HCT116 (cell line): ENCODE measurements at places on chromosomes 16 and 17. TPM values are rescaled to one million over a fixed set of nuclear protein-coding genes. Genes with fewer than 3 reads are reported as not detected.

GRCh38 chr17:2253362-2253761 lies 50.2 kb downstream of the SMG6 start:
- no peak overlapping the region for H3K4me3 ChIP-seq
- H3K27ac ChIP-seq: no peak overlapping the region
- no peaks in the 10 kb centered on the region for H3K4me1 ChIP-seq

- DNase-seq: no peak
- no peaks in the 10 kb centered on the region for H3K4me1 ChIP-seq
- H3K36me3 ChIP-seq: no peaks in the 10 kb centered on the region
- no peak overlapping the region for H3K27ac ChIP-seq
- no peak overlapping the region for H3K4me3 ChIP-seq
- H3K27me3 ChIP-seq: no peaks in the 10 kb centered on the region
These were observed 51.9 kb upstream of the ENPP7 start for GRCh38 chr17:79678736-79679255.

DNA sequence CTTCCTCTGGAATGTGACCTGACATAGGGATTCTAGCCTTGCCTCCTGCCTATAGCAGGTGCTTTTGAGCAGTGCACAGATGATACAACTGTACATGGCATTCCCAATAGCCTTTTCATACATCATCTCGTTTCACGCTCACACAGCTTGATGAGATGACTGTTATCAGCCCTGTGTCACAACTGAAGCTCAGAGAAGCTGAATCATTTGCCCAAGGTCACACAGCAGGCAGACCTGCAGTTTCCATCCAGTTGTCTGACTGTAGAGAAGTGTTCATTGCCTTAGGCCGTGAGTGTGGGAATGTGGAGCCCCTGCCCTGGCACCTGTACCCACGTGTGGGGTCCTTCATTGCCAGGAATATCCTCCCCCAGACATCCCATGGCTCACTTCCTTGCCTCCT lies 20.1 kb downstream of the WFDC1 start:
- no peak overlapping the region for H3K4me3 ChIP-seq
- no peaks in the 10 kb centered on the region for H3K36me3 ChIP-seq
- H3K4me1 ChIP-seq: peaks cover 15% of the 10 kb centered on the region
- H3K27ac ChIP-seq: no peak overlapping the region
- H3K27me3 ChIP-seq: no peaks in the 10 kb centered on the region

DNA sequence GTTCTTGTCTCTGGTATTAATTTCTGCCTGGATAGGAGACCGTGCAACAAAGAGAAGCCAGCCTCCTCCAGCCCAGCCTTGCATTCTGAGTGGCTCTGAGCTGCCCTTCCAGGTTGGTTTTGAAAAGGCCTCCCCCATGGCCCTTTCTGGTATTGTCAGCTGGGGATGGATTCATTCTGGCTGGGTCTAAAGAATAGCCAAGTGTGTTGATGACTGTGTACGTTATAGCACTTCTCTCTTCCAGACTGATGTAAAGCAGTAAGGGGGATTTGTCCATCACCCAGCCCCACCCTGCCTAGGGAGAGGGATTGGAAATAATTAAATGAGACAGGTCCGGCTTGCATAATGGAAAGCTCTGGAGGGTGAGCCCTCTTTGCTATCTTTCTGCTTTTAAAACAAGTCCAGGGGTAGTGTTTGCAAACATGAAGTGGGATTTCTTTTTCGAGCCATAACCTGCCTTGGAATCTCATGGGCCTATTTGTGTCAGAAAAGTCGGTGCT lies 146.4 kb downstream of the MSI2 start:
- no peak overlapping the region for H3K27ac ChIP-seq
- no peak overlapping the region for H3K4me3 ChIP-seq
- DNase-seq: no peak

Gene CLEC10A
- not detected for total RNA-seq
